ENCODE measurements at places on chromosomes 6 and 20.
A peak's percentile ranks its signal among the peaks of the same experiment; 100 is the strongest.

DNA sequence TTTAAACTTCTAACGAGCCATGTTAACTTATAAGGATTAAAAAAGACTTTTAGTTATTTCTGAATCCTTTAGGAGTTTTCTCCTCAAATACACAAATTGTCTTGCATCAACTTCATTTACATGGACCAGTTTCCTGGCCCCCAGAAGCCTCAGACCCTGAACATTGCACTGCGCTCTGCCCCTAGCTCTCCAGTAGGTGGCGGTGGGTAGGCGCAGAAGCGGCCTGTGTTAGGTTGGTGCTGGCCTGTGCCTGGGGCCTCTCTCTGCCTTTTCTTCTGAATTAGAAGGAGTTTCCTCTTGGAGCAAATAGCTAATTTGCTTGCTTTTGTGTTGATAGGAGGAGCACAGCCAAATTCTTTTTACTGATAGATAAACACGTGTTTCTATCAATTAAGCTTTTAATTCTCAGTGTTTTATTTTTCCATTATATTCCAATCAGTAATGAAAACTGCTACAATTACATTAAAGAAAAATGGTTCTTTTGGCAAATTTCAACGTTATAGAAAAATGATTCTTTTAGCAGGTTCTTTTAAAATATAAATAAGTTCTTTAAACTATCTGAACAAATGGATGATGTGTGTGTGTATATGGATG is 44.4 kb downstream of the DTD1 start:
- DNase-seq = peak; percentile 5

- DNase-seq = no peak
These were observed 27.4 kb downstream of the TRAM2 start for GRCh38 chr6:52549428-52549827.

- no peak for DNase-seq
These were observed 1262.5 kb upstream of the CITED2 start for GRCh38 chr6:140636908-140637402.

DNA sequence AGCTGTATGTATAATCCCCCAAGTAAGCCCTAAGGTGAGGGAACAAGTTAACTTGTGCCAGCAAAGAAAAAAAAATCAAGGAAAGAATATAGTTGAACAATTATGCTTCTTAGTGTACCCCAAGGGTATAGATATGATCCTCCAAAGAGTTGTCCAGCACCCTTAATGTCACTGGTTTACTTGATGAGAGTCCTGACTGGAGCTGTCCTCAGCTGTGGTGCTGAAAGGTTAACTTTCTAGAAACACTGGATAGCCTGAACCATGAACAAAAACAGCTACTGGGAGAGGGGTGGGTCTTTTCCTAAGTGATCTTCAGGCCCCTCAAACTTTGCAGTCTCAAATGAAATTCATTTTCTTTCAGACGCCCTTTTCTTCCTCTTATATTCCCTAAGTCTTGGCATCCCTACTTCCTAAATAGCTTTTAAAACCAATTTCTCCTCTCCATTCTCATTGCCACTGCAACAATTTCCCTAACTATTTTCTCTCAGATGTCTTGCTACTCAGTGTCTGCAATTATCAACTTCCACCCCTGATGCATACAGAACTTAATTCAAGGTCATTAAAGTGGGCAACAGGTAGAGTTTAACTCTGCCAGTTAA is 83.5 kb upstream of the PROKR2 start:
- no peak for DNase-seq

- DNase-seq = no peak
These were observed 88.9 kb upstream of the NT5E start for GRCh38 chr6:85360794-85361642.

- DNase-seq = no peak
These were observed 25.6 kb downstream of the DHX35 start for GRCh38 chr20:38987777-38988176.

- DNase-seq = no peak
These were observed 87.8 kb downstream of the SLC16A10 start for GRCh38 chr6:111175109-111175508.

DNA sequence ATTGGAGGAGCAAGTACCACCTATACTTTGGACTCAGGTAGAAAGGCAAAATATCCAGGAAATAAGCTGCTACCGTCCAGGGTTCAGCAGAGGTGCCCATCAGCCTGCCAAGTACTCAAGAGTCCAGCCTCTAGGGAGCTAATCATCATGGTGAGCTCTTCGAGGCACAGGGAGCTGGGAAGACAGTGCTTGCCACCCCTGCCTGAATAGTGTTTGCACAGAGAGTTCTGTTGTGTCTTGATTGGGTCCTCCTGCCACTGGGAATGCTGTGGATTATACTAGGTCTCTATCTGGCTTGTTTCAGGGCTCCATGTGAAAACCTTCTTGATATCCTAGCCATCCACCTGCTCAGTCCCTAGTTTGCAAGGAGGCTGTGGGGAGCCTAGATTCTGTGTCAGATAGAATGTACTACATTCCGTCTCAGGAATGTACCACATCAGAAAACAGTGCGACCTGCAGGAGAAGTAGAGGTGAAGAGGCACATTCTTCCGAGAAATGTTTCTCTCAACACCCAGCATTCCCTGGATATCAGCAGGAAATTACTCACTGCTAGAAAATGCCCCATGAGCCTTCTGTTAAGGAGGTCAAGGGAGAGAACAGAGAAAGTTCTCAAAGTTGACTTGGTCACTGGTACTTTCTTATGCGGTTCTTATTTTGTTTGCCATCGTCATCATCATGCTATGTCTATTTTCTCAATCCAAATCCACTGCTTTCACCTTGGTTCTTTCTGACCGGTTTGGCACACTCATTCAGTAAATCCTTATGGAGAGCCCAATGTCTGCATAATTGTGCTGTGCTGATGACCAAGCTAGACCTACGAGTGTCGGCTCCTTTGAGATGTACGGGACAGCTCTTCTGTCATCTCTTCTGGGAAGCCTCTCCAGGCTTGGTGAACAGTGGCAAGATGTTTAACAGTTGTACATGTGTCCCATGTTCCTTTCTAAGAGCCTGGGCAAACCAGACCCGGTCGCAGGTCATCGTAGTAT is 30.7 kb downstream of the PTPN1 start:
- no peak for DNase-seq

DNA sequence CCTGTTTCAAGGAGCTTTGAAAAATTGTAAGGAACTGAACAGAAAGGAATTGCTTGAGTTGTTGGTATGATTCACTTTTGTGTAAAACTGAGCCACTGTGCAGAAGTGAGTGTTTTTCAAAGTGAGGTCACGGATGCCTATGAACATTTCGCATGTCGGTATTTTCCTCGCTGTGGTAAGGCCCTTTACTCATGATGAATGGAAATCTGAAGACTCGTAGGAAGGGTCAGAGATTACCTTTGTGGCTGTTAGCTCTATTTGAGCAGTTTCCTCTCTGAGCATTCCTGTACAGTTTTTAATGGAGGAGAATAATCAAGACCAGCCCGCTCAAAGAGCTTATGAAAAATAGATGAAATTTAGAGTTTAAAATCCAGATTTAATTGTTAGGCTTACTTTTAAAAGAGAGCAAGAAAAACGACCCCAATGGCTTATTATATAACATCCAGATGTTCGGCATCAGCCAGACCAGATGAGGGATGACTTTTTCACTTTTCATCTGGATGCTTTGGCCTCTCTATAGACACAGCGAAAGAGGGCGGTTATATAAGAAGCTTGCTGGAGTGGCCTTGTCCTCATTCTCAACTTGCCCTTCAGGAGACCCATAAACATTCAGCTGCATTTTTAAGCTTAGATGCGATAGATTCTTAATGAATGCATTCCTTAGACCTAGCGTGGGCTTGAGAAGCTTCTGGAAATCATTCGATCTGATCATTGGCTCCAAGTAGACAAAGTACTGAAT is 99.5 kb downstream of the CD83 start:
- DNase-seq = no peak

GRCh38 chr20:37277253-37277593 is 12.2 kb upstream of the MANBAL start:
- no peak for DNase-seq

GRCh38 chr6:71205336-71205956 is 83.2 kb upstream of the OGFRL1 start:
- DNase-seq = no peak

- no peak for DNase-seq
These were observed 1.1 kb upstream of the FOXQ1 start for GRCh38 chr6:1310628-1311399.

DNA sequence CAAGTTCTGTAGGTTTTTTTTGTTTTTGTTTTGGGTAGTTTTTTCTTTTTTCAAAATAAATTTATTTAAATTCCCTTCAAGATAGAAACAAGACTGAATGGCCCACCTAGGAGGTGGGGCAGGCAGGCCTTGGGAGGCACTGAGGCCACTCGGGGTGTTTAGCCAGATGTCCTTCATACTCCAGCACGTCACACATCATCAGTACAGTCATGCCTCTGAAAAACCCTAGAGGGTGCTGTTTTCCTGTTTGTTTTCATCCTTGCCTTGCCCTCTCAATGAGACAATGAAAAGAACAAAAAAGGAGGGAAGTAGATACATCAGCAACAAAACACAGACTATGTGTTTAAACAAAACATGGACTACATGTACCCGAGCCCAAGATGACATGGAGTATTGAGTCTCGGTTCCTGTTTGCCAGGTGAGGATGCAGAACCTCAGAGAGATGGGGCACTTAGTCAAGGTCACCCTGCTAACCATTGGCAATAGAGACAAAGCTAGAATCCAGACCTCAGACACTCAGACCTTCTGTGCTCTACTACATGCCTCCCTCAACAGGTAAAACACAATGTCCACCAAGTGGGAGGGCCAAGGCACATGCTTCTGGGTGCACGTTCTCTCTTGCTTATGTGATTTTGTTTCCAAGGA is 26.8 kb upstream of the CLIC5 start:
- no peak for DNase-seq

GRCh38 chr6:3535033-3535775 is 78.4 kb upstream of the SLC22A23 start:
- DNase-seq = no peak

Data from activated CD4-positive, alpha-beta T cell treated with anti-CD3 and anti-CD28 coated beads, Interleukin-2, amount 50 U/mL, for 24 hours (primary cell).